ENCODE measurements at places on chromosomes 1 and 21.
A peak's percentile ranks its signal among the peaks of the same experiment; 100 is the strongest.

DNA sequence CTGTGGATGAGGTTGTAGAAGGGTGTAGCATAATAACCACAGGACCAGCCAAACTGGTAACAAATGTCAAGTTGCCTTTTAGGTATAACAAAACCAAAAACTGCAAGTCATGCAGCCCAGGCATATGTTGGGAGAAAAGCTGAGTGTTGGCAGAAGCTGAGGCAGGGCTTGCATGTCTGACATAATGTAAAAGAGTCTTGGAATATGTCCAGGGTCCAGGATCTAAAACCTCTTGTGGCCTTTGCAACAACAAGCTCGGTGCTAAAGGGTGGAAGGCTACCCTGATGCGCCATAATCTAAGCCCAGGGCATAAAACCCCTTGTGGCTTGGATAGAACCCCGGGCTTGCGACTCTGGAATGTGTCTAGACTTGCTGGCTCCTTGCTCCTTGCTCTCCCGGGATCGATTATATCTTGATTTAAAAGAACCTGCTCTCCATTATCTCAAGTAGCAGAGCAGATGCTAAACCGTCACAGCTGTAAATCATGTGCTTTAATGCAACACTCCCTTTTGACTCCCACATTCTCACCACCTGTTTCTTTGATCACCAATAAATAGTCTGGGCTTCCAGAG lies 26.5 kb upstream of the SLC35A3 start:
- no peak for DNase-seq

DNA sequence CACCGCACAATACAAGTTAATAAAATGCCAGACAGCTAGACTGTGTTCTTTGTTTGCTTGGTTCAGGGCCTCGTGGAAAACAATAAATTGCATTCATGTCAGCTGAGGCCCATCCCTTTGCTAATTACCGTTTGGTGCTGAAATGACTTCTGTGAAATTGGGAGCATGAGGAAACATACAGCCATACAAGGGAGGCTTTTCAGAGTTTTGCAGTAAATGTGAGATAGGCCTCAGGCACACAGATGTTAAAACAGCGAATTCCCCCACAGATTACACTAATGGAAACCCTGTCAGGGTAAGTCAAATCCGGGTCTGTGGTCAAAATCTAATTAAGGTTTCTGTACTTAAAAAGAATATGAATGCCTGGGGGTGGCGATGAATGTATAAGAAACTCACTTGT lies 173.5 kb upstream of the LMO4 start:
- DNase-seq: no peak

- no peak for DNase-seq
These were observed 357.9 kb upstream of the DUSP10 start for GRCh38 chr1:222099746-222100145.

DNA sequence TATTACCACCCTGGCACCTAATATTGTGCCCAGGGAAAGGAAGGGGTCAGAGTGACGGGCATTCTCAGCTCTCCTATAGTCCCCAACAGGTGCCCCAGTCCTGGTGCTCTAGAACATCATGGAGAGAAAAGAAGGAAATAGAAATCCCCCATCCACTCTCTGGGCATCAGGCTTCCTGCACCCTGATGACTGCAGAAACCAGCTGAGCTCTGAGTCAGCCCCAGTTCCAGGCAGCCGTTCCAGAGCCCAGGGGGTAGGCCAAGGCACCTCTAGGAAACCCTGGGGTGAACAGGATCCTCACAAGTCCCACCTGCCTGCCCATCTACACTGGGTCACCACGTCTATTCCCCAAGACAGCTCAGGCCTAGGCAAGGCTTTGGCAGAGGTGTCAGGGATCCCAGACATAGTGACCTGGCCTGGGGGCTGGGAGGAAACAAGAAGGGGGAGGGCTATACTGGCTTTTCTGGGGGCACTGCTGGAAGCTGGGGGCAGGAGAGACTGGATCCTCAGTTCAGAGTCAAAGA lies 709 bp downstream of the NECTIN4 start:
- DNase-seq: peak; percentile 46

- DNase-seq: no peak
These were observed 5.6 kb downstream of the ELK4 start for GRCh38 chr1:205626216-205626615.

DNA sequence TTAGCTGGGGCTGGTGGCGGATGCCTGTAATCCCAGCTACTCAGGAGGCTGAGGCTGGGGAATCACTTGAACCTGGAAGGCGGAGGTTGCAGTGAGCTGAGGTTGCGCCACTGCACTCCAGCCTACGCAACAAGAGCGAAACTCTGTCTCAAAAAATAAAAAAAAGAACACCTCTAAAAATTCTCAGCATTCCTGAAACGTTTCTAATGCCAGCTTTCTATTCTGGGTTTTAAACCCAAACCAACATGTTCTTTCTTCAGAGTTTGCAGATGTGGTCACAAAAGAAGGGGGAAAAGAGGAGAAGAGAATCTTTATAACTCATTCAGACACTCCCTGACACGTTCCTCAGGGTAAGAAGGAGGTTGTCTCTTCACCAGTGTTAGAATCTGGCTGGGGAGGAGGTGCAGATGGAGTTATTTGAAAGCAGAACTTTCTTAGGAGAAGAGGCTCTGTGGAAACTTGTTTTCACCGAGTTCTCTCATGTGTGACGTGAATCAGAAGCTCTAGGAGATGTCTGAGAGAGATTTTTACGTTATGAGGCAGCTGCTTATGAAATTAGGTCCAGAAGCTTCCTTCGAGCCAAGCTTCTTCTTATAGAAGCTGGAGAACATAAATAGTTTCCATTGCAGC lies 17.8 kb upstream of the CNR2 start:
- no peak for DNase-seq

- DNase-seq: peak; percentile 69
These were observed 17.9 kb upstream of the ETV3 start for GRCh38 chr1:157156058-157156541.

DNA sequence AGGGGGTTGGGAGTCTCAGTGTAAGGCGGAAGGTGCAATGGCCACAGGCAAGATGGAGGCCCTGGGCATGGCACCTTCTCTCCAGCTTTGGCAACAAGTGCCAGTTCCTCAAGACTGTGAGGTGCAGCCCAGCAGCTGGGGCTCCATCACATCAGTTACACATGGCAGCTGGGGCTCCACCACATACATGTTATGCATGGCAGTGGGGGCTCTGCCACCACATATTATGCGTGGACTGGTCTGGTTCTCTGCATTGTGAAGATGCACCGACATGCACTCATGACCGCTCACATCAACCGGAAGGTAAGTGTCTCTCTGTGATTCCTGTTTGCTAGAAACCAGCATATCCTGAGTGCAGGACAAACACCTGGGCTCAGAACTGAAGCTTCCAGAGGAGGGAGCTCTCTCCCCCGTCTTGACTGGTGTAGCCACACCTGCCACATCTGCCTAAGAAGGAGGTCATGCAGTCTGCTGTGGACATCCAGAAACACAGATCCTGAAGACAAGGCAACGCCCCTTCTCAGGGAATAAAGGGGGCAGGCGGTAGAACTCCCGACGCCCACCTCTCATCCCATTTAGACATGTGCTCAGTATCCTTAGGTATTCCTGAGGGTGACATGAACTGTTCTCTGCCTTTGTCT lies 104.1 kb upstream of the TMPRSS2 start:
- peak; percentile 58 for DNase-seq

DNA sequence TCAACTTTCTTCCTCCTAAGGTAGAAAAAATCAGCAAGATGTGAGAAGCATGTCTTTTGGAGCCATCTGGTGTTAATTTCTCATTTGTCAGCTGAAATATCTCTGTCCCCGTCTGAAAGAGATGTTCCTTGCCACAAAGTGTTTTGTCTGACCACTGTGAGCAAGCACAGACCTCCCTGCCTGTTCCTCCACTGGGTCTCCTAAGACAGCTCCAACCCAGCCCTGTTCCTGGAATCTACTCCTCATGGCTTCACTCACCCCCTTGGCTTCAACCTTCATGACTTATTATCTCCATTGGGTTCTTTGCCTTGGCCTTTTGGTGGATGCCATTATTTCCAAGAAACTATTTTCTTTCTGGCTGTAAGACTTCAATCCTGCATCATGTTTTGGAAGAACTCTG lies 65.7 kb upstream of the CACHD1 start:
- no peak for DNase-seq

GRCh38 chr1:3459940-3460671 lies 5.6 kb downstream of the ARHGEF16 start:
- peak; percentile 69 for DNase-seq

- DNase-seq: peak; percentile 17
These were observed 66.5 kb upstream of the LRRN2 start for GRCh38 chr1:204751883-204752687.

- DNase-seq: no peak
These were observed 5.6 kb downstream of the PDZK1IP1 start for GRCh38 chr1:47184090-47184821.

DNA sequence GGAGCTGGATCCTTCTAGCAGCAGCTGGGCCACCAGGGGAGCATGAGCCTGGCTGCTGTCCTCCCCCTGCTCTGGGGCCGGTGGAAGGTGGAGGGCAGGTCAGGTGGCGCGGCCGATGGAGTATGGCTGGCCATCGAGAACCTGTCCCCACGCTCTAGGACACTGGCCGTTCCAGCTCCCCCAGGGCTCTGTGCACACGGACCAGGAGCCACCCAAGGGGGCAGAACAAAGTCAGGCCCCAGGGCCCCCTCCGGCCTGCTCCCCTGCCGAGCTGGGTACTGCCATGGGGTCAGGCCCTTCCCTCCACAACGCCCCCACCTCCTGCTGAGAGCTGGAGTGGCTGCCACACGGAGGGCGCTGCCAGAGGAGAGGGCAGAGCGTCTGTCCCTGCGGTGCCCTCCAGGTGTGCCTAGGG lies 4.5 kb upstream of the PLCH2 start:
- DNase-seq: peak; percentile 46

DNA sequence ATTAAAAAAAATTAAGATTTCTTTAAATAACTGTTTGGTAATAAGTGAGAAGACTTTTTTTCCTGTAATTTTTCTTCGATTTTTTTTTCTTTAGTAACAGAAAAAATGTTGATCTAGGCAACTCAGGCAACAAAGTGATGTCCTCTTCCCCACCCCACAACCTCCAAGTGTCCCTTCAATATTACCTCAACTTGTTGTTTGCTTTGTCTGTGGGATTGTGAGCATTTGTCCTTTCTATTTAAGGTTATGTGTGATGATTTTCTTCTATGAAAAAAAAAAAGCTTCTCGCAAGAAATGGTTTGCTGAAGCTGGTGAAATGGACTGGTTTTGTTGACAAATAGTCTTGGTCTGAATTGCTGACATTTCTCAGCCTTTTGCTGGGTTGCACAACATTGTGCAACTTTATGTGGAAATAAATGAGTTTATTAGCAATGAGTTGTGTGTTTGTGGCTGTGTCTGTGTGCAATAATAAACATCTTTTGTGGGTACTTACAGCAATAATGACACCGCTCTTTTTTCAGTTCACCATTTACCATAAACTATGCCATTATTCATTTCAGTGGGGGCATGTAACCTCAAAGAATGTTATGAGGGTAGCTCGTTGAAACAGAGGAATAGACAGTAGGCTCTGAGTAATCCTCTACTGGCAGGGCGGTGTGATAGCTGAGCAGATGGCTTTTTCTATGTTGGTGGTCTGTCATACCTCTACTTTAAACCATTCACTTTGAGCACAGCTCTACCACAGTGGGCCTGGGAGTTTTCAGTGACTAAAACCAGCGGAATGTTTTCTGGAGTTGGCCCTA lies 218.4 kb downstream of the HLX start:
- no peak for DNase-seq

GRCh38 chr1:110364221-110364620 lies 25.0 kb downstream of the RBM15 start:
- no peak for DNase-seq

GRCh38 chr1:42914092-42914627 lies 44.5 kb downstream of the SLC2A1 start:
- DNase-seq: no peak

- no peak for DNase-seq
These were observed 251.8 kb upstream of the USP24 start for GRCh38 chr1:55466921-55467320.

DNA sequence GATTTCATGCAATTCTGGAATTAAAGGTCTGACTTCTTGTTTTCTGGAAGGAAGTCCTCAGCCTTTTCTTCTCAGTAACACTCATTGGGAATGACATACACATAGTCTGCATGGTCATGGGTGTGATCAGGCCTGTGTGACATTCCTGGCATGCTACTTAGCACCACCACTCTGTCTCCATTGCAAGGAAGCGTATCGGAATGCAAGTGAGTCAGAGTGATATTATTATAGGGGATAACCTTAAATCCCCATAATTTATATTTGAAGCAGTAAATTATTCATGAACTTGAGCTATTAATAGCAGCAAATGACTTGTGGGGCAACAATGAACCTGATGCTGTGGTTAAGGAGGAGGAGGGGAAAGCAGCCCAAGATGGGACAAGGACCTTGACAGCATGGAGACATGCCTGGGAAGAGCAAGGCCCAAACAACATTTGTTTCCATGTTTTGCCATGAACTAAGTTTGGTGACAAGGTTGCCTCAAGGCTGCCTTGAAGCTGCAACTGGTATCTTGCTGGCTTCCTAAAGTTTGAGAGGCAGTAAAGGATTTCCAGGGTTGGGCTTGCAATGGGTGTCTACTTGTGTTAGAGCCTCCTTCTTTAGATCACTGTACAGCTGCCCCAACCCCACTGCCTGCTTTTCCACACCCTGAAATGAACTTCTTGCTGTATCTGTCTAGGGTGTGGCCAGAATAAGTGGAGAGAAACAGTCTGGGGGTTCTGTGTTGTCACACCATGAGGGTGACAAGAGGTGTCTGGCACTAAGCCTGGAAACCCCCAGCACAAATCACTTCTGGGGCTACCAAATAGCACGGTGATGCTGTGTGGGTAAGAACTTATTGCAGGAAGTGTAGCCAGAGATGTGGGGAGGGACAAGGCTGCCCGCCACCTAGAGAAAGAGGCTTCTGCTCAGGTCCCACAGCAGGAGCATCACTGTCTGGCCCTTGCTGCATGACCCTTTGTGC lies 4.6 kb downstream of the MAB21L3 start:
- no peak for DNase-seq

GRCh38 chr1:44503625-44504024 lies 98.6 kb downstream of the RNF220 start:
- DNase-seq: no peak

- no peak for DNase-seq
These were observed 170.2 kb upstream of the KCNJ15 start for GRCh38 chr21:38086580-38086979.

- DNase-seq: no peak
These were observed 2.0 kb downstream of the AK5 start for GRCh38 chr1:77283701-77284425.

DNA sequence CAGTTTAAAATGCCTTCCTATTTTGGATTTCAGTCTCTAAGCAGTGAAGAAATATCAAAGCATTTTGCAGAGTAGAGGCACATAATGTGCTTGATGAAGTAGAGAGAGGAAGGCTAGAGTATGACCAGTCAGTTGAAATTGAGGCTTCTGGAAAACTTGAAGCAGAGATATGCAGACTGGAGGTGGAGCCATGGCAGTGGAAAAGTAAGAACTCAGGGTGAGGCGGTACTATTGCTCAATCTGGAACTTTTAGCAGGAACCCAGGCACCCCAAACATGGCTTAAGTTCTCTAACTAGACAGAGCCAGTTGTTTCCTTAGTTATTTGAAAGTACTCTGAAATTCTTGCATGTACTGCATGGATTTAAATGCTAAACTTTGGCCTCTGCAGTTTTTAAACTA lies 288.6 kb downstream of the HHAT start:
- DNase-seq: no peak

Measured in body of pancreas (tissue), 4 donors.